Left kidney (tissue), 8 donors: ENCODE measurements at places on chromosomes 6 and 20. TPM values are rescaled to one million over a fixed set of nuclear protein-coding genes. Genes with fewer than 3 reads are reported as not detected.

GRCh38 chr6:31836047-31836473 is 8.5 kb downstream of the HSPA1B start:
- DNase-seq: no peak

DNA sequence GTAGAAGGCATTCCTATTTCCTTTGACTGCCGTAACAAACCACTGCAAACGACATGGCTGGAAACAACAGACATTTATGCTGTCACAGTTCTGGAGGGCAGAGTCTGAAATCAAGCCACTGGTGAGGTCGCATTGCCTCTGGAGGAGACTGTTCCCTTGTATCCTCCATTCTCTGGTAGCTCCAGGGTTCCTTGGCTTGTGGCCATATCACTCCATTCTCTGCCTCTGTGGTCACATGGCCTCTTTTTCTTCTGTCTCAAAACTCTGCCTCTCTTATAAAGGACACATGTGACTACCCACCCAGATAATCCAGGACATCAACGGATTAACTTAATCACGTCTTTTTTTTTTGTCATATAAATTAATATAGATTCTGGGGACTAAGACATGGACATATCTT is 84.4 kb downstream of the LYRM2 start:
- no peak for DNase-seq

GRCh38 chr6:75422024-75422639 is 71.5 kb downstream of the FILIP1 start:
- no peak for DNase-seq

PRPH2 gene
- polyA plus RNA-seq: 3.1 TPM

DNA sequence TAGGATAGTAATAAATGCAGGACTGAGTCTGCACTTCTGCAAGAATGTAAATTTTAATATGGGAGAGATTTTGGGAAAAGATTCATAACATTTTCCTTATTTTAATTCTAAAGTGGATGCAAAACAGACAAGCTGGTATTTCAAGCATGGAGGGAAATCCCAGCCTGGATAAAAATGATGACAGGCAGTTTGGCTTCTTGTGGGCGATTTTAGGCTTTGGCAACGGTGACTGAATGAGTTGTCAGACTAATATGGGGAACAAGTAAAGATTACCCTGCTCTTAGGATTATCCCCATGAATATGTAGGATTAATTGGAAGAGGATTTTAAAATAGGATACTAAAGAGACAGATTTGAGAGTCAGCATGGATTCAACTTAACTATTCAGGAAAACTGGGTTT is 21.0 kb downstream of the OGFRL1 start:
- no peak for DNase-seq
